Activated B cell treated with CpG ODN at 0.5 μM for 24 hours (primary cell): ENCODE measurements at places on chromosomes 3 and 15. TPM values are rescaled to one million over a fixed set of nuclear protein-coding genes. Genes with fewer than 3 reads are reported as not detected.

IL17RB gene
- total RNA-seq, result 3.0 and 3.8 TPM in 2 replicates

DNA sequence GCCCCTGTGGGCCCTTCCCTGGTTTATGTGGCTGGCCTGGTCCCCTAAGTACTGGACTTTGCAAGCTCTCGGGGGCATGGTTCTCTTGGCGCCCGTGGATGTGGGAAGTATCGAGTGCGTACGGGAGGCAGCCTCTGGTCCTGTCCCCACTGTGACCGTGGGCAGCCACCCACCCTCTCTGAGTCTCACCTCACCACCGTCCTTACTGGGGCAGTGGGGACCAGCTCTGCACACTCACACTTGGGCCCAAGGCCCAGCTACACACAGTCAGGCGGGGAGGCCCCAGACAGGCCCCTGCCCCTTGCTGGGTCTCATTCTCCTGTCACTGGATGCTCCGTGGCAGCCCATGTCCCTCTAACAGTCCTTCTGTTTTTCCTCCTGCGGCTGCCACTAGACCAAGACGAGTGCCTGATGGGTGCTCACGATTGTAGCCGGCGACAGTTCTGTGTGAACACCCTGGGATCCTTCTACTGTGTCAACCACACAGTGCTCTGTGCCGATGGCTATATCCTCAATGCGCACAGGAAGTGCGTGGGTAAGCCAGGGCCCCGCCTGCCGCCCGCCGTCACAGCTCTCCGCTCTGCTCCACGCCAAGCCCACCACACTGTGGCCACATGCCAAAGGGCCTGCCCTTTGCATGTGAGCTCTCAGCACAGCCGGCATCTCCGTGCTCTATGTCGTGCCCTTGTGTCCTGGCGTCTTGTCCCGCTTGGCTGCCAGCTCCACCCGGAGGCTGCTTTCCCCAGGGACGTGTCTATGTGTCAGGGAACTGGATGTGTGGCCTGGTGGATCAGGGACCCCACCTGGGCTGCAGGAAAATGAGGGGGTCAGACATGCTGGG is 72.7 kb downstream of the FBLN2 start:
- no peak overlapping the region for H3K4me3 ChIP-seq
- no peak for DNase-seq
- H3K4me1 ChIP-seq, result no peaks in the 10 kb centered on the region
- H3K36me3 ChIP-seq, result peaks cover 5% of the 10 kb centered on the region

ALDH1L1 gene
- not detected in 2 replicates for total RNA-seq

- H3K36me3 ChIP-seq, result no peaks in the 10 kb centered on the region
- H3K4me1 ChIP-seq, result no peaks in the 10 kb centered on the region
- no peaks in the 10 kb centered on the region for H3K27me3 ChIP-seq
These were observed 398.6 kb downstream of the WDR72 start for GRCh38 chr15:53360881-53361280.

- no peak for DNase-seq
- H3K36me3 ChIP-seq, result peaks cover 14% of the 10 kb centered on the region
- peaks cover 35% of the 10 kb centered on the region for H3K4me1 ChIP-seq
- no peak overlapping the region for H3K27ac ChIP-seq
- no peak overlapping the region for H3K4me3 ChIP-seq
- H3K27me3 ChIP-seq, result no peaks in the 10 kb centered on the region
These were observed 16.0 kb downstream of the TNK2 start for GRCh38 chr3:195892105-195893043.

DNA sequence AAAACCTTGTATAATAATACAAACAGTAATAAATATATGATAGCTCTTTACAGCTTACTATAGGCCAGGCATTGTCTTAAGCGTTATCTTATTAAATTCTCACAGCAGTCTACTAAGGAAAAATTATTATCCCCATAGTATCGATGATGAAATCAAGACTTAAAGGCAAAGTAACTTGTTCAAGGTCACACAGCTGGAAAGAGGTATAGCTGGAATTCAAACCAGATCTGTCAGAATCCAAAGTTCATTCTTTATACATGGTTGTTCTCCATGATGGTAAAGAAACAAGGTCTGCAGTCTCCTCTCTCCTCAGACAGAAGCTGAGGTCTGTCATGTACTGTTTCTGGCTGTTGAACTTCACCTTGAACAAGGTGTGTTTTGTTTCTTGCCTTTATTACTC is 15.4 kb upstream of the SLC22A13 start:
- H3K36me3 ChIP-seq, result peaks cover 92% of the 10 kb centered on the region
- no peaks in the 10 kb centered on the region for H3K27me3 ChIP-seq
- H3K27ac ChIP-seq, result no peak overlapping the region
